Vagina (tissue), 2 donors: ENCODE measurements at places on chromosomes 16 and 17.

DNA sequence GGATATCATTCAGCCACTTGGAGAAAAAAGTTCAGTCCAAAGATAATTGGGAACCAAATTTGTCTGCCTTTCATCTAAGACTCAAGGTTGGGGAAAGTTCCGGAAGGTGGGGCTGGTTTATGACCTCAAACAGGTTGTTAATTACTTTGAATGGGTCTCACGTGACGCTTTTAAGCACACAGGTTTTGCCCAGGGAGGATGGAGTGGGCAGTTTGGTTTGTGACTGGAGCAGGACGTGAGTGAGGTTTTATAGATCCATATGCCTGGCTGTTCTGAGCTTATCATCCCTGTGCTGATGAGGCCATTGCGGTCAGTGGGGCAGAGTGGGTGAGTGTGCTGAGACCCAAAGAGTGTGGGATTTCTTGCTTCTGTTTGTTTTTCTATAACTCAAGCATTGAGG is 38.7 kb upstream of the GPRC5B start:
- no peak for DNase-seq

- DNase-seq: no peak
These were observed 1.4 kb downstream of the GIT1 start for GRCh38 chr17:29588017-29588561.

- no peak for DNase-seq
These were observed 40.7 kb downstream of the ZDHHC7 start for GRCh38 chr16:84970447-84971127.

DNA sequence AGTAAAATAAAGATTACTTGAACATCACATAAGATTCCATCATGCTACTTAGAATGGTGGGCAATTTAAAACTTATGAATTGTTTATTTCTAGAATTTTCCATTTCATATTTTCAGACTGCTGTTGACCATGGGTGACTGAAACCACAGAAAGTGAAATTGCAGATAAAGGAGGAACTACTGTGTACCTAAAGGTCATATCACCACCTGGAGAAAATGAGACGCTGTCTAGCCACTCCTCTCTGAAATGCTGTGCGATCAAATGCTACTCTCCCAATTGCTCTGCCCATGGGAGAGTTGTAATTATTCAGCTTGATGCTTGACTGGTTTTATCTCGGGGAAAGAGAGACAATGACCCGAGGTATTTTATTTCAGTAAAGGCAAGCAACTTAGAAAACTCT is 128.9 kb upstream of the ERCC4 start:
- no peak for DNase-seq

- DNase-seq: no peak
These were observed 151.6 kb downstream of the SOCS1 start for GRCh38 chr16:11104168-11105037.

DNA sequence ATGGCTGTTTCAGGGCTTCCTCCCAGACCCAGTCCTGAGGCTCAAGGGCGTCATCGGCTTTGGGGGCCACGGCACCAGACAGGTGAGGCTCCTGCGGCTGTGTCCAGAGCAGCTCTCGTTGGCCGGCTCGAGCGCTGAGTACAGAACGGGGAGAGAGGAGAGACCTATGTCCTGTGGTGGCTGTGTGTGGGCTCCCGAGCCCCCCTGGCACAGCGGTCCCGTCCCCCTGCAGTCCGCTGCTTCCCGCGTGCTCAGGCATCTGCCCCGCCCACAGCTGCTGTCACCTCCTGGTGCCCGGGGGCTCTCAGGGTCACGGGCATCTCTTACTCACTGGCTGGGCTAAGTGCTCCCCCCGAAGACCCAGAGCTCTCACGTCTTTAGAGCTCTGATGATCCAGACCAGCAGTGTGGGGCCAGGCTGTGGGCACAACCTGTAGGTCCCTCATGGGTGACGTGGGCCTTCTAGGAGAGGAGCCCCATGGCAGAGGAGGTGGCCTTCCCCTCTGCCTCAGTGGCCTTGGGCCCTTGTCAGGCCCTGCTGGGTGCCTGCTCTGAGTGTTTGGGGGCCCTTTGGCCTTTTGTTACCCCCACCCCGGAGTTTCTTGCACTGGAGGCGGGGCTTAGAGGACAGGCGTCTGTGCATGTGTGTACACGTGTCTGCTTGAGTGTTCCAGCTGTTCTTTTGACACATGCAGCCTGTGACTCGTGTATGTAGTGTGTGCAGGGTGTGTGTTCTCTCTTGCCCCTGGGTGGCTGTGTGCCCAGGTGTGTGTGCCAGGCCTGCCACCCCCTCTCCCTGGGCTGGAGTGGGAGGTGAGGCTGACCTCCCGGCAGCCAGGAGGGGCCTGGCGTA is 3.5 kb downstream of the WDR90 start:
- DNase-seq: no peak

GRCh38 chr16:69260019-69260418 is 51.1 kb upstream of the VPS4A start:
- DNase-seq: no peak

DNA sequence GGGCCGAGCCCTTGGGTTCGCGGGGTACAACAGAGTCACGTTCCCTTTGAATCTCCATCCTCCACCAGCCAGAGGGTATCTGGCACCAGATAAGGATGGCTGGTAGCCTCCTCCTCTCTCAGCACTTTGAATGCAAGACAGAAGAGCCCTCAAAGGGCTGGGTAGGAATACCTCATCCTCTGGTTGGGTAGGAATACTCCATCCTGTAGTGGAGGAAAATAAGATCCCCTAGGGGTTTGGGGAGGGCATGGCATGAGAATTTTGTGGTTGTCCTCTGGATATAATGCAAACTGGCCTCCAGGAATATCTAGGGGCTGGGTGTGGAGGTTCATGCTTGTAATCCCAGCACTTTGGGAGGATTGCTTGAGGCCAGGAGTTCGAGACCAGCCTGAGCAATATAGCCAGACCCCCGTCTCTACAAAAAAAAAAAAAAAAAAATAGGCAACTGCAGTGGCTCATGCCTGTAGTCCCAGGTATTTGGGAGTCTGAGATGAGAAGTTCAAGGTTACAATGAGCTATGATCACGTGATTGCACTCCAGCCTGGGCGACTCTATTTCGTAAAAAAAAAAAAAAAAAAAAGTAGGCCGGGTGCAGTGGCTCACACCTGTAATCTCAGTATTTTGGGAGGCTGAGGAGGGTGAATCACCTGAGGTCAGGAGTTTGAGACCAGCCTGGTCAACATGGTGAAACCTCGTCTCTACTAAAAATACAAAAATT is 2.7 kb downstream of the IGFBP4 start:
- DNase-seq: no peak

DNA sequence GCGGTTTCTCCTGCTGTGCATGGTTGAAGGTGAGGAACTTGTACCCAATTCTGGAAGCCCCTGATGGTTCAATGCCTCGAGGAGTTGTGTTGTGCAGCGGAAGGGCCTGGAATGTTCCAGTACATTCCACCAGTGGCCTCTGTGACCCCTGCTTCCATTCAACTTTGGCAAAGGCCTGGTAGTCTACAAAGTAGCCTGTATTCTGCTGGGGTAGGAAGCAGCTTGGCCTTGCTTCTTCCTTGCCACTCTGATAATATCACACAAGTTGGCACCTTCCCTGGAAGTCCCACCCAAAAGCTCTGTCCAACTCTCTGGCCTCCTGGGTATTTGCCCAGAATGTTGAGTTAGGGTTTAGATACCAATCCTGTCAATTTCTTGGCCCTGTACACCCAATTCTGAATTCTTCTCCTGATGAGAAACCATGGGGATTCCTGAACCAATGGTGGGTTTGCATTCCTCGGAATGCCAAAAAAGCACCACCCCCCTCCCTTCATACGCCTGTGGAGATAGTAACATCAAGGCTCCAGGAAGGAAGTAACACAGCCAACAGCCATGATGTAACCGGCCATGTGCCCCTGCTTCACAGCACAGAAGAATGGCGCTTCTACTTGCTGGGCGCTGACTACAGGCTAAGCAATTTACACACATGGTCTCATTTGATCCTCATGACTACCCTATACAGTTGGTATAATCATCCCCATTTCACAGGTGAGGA is 11.8 kb upstream of the FAM117A start:
- no peak for DNase-seq

GRCh38 chr16:14448879-14449278 is 181.2 kb downstream of the PARN start:
- DNase-seq: no peak

GRCh38 chr16:88807142-88807625 is 3.6 kb downstream of the CDT1 start:
- no peak for DNase-seq

GRCh38 chr16:9351440-9351839 is 260.0 kb downstream of the HAPSTR1 start:
- no peak for DNase-seq

- DNase-seq: no peak
These were observed 231.2 kb downstream of the KATNIP start for GRCh38 chr16:27781195-27781524.

GRCh38 chr16:55051571-55052347 is 121.1 kb downstream of the IRX5 start:
- DNase-seq: no peak

- DNase-seq: no peak
These were observed 878 bp upstream of the RNF157 start for GRCh38 chr17:76241204-76241538.

DNA sequence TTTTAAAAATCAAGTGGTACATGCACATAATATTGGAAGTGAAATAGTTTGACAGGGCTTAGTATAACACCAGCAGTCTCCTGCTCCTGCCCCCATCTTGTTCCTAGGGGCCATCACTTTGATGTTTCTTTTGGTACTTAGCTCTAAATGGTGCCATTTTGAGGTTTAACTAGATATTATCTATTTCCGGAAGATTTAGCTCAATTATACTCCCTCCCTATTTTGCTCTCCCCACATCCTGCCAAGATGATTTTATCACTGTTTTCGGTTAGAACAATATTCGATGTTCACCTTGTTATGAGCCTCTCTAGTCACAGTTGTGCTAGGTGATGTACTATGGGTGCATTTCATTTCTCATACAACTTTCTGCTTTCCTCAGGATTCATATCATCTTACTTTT is 20.0 kb upstream of the SLC35G3 start:
- DNase-seq: no peak

GRCh38 chr16:16907089-16907488 is 528.1 kb downstream of the NPIPA7 start:
- DNase-seq: no peak

DNA sequence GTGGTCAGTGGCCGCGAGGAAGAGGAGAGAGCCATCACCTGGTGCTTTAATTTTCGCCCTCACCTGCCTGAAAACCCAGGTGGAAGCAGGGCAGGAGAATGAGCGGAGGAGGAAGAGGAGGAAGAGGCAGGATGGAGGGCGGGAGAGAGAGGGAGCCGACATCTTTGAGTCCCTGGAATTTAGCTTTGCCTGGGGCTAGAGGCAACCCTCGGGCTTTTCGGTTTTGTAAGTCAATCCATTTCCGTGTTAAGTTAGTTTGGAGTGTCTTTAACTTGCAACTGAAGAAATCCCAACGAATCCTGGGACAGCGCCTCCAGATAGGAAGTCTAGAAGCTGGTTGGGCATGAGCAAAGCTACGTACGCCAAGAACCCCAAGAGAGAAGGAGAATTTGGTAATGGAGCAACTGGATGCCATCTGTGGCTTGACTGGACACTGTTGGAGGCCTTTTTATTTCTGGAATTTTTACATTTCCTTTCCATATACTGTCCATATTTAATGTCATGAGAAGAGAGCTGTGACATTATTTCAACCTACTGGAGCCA is 36.9 kb upstream of the ATP2A3 start:
- DNase-seq: no peak

DNA sequence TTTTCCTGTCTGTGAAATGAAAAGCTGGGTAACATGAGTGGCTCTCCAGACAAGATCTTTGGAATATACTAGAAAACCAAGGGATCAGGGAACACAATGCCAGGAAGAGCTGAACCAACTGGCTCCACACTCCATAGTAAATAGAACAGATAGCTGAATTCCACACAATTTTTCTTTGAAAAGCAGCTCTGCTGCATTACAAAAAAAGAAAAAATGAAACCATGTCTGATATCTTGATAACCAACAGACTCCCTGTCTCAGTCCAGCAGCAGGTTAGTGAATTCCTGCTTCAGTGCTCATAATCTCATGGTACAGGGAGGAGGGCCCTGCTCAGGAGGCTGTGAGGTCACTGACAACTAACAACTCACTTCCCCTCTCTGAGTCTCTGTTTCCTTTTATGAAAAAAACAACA is 97.1 kb downstream of the CDH11 start:
- no peak for DNase-seq

DNA sequence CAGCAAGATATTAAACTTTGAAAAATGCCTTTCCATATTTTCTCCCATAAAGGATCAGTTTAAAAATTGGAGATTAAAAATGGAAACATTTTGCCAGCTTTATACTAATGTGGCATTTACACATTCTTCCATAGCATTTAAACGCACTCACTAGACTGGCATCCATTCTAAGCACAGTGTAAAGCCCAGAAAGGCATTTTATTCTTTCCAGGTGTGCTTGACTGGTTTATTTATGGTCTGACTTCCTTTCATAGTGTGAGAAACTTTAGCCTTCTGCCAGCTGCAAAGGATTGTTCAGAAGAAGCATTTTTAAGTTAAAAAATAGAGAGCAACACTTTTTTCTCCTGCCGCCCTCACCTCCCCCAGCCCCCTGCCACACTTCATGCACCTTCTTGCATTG is 271.7 kb upstream of the PSMD7 start:
- DNase-seq: no peak

DNA sequence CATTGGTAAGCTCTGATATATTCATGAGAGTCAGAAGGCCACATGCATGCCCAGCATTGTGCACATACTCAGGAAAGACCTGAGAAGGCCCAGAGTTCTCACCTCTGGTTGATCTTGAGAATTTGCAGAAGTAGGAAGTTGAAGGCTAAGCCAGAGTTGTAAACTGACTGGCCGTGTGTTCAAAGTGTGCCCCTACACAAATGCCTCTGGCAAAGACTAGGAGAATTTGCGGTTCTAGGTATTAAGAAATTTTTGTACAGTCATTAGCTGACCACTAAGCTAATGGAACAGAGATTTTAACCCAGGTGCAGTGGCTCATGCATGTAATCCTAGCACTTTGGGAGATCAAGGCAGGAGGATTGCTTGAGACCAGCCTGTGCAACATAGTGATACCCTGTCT is 25.0 kb downstream of the FBXL20 start:
- no peak for DNase-seq

GRCh38 chr17:48729335-48730239 is 1.0 kb upstream of the HOXB13 start:
- DNase-seq: no peak

DNA sequence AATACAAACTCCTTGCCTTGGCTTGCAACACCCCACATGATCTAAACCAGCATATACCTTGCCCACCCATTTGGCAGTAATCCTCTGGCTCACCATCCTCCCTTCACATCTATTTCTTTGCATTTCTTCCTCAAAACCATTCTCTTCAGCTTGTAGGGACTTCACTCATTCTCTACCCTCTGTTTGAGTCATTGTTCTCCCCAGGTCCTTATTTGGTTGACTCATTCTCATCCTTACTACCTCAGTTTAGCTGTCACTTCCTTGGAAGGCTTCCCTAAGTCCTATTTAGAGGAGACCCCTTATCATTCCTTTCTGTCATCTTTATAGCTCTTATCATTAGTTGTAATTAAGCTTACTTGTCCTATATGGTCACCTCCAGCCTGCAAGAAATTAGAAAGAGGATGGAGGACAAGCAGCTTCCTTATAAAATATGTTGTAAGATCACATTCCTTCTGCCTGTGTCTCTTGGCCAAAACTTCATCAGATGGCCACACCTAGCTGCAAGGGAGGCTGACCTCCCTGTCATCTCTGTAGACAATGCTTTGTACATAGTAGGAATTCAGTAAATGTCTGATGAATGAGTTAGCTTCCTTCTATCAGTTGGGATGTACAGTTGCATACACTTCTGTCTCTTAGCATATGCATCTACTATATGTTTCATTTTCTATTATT is 1.7 kb downstream of the TTC19 start:
- DNase-seq: no peak
